Bronchial epithelial cell (primary cell): ENCODE measurements at places on chromosomes 16 and 17. TPM values are rescaled to one million over a fixed set of nuclear protein-coding genes. Genes with fewer than 3 reads are reported as not detected.

Gene ABCC6
- under 0.01 TPM in 1 of 2 replicates, not detected in the other for total RNA-seq

Gene TPSB2
- not detected in 2 replicates for total RNA-seq

Gene GDPD1
- 1.6 and 2.6 TPM in 2 replicates for total RNA-seq

Gene TMEM106A
- total RNA-seq = 0.26 and 0.38 TPM in 2 replicates

Gene CRAMP1
- total RNA-seq = 3.9 and 5.0 TPM in 2 replicates

- DNase-seq = peak; percentile 42
Observed at GRCh38 chr16:20385844-20386832, 18.4 kb downstream of the PDILT start.

GRCh38 chr17:83103200-83103942 lies 24.0 kb downstream of the METRNL start:
- no peak for DNase-seq

- no peak for DNase-seq
Observed at GRCh38 chr16:89801800-89802199, 14.6 kb downstream of the FANCA start.

DNA sequence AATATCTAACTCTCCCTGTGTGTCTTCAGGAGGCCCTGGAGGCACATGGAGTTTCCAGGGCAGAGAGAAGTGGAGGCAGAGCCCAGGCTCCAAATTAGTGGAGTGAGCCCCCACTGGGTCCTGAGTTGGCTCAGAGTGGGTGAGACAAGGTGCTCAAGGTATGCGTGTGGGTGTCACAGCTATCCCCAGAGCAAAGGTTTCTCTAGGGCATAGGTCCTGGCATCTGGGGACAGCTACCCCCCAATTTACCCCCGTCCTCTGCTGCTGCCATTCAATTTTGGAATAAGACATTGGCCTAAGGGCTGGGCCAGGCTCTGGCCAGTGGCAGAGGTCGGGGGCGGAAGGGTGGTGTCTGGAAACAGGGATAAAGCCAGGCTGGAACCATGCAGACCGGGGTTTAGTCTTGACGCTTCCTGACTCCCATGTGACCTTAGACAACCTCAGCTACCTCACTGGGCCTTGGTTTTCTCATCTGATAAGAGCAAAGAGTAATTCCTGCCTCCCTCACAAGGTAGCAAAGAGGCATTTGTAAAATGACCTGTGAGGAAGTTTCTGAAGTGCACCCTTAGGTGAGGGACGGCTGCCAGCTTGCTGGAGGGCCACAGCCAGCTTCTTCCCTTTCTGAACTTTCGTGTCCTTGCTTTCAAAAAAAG lies 78.2 kb upstream of the TMEM97 start:
- DNase-seq = no peak

- no peak for DNase-seq
Observed at GRCh38 chr17:60284709-60285108, 107.2 kb downstream of the USP32 start.

DNA sequence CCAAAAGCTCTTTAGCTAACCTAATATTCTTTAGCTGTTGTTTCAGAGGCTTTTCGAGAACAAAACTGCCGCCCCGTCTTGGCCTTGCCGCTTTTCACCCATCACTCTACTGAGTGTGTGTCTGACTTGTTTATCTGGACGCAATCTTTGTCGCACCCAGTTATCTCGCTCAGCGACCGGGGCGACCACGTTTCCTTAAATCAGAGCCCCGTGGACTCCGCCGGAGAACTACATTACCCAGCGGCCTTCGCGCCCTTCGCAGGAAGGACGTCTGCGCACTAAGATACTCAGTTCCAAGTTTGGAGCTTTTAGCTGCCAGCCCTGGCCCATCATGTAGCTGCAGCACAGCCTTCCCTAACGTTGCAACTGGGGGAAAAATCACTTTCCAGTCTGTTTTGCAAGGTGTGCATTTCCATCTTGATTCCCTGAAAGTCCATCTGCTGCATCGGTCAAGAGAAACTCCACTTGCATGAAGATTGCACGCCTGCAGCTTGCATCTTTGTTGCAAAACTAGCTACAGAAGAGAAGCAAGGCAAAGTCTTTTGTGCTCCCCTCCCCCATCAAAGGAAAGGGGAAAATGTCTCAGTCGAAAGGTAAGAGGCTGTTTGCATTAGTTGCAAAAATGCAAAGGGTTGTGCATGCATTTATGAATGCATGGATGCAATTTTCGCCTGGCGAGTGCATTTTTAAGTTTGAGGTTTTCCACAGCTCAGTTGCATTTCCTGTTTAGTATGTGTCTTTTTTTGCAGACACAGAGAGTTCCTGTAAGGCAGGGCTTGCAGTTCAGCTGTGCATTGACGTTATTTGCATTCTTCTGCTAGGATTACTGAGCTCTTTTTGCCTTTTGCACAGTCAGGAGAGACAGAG lies at the start of gene MAP2K6:
Gene MAP2K6 (plus strand): TSS at position 290 of the 867 bp plus-strand sequence. CDS start 288 bp downstream, at position 578.
- DNase-seq = peak; percentile 54

- DNase-seq = peak; percentile 98
Observed at GRCh38 chr17:78356101-78356713, 3.7 kb downstream of the SOCS3 start.

DNA sequence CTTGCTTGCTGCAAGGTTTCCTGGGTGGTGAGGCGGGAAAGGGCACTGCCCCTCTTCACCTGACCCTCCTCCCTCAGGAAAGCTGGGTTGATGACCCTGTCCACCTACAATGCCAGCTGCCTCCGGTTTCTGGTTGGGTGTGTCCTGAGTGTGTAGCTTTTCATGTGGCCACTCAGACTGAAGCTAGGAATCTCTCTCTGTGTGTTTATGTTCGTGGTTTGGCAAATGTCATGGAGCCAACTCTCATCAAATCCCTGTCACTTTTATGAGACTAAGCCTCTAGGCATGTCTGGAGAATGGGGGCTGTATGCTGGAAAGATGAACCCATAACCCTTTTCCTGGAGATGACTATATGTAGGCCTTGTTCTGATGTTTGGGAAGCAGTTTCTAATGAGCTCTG lies 17.1 kb downstream of the PLEKHG4 start:
- no peak for DNase-seq

- peak; percentile 59 for DNase-seq
Observed at GRCh38 chr17:29590411-29591145, 1.1 kb upstream of the GIT1 start.

GRCh38 chr16:30924076-30924912 lies 922 bp downstream of the FBXL19 start:
- DNase-seq = no peak

GRCh38 chr17:64448665-64449512 lies at the start of gene MILR1:
TSS of gene MILR1 (plus strand) at chr17:64449115. CDS start at chr17:64449169, 54 bp downstream.
- DNase-seq = peak; percentile 27

GRCh38 chr17:59680314-59680713 lies 26.9 kb downstream of the PTRH2 start:
- DNase-seq = no peak

GRCh38 chr17:58531661-58532554 lies 17.5 kb upstream of the MTMR4 start:
- DNase-seq = peak; percentile 30

- no peak for DNase-seq
Observed at GRCh38 chr16:8346294-8346693, 244.0 kb downstream of the TMEM114 start.

DNA sequence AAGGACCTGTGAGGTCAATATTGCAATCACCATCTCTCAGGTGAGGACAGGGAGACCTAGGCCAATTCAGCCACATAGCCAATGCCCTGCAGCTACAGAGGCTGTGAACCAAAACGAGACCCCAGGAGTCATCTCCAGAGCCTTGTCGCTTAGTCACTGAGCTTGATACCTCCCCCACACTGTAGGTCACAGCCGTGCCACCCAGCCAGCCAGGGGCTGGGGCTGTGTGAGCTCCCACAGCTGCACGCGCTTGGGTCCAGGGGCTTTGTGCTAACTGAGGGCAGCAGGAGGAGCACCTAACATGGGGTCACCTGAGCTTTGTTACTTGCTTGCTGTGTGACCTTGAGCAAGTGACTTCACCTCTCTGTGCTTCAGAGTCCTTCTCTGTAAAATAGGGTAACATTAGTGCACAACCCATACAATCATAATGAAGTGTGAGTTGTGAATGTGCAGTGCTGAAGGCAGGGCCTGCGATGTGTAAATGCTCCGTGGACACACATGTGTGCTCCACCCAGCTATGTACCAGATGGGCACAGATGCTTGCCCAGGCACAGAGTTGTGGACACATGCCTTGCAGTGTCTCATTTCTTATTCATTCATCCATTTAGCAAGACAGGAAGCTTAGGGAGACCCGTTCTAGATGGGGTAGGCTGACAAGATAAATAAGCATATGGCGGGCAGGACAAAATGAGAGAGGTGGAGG lies 25.9 kb downstream of the SBK1 start:
- peak; percentile 35 for DNase-seq

- no peak for DNase-seq
Observed at GRCh38 chr17:51725185-51725584, 433.3 kb downstream of the CA10 start.

DNA sequence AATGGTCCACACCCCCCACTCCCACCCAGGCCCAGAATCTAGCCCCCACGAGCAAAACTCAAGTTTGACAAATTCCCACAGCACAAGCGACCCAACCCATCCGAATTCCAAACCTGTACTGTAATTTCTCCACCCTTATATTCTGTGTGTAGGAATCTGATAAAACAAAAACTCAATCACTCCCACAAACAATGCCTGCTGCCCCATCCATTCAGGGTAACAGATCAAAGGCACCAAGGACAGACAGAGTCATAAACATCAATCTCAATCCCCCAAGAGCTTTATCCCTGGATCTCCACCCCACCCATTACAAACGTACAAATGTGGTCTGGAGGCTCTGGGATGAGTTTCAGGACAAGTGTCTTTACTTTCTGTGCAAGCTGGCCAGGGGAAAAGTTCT lies 157.8 kb downstream of the AXIN2 start:
- DNase-seq = no peak

GRCh38 chr16:51053775-51054174 lies 97.3 kb downstream of the SALL1 start:
- no peak for DNase-seq

GRCh38 chr16:85869785-85870558 lies 29.0 kb upstream of the IRF8 start:
- no peak for DNase-seq
